H7 (cell line): ENCODE measurements at places on chromosomes 12 and 14. TPM values are rescaled to one million over a fixed set of nuclear protein-coding genes. Genes with fewer than 3 reads are reported as not detected.
A peak's percentile ranks its signal among the peaks of the same experiment; 100 is the strongest.

Gene VASH1
- total RNA-seq: 4.8 and 5.2 TPM in 2 replicates

Gene KERA
- total RNA-seq: not detected in 2 replicates

Gene CEP170B
- 20.8 and 21.4 TPM in 2 replicates for total RNA-seq

Gene INHBE
- total RNA-seq: 9.6 and 10.4 TPM in 2 replicates

Gene DAO
- not detected in 2 replicates for total RNA-seq

Gene FSCB
- not detected in 2 replicates for total RNA-seq

Gene RBP5
- 1.9 and 2.6 TPM in 2 replicates for total RNA-seq

- no peak for DNase-seq
Measured at GRCh38 chr14:89458713-89459420, 41.8 kb upstream of the FOXN3 start.

GRCh38 chr12:99916555-99916954 lies 68.2 kb downstream of the ANKS1B start:
- no peak for DNase-seq

DNA sequence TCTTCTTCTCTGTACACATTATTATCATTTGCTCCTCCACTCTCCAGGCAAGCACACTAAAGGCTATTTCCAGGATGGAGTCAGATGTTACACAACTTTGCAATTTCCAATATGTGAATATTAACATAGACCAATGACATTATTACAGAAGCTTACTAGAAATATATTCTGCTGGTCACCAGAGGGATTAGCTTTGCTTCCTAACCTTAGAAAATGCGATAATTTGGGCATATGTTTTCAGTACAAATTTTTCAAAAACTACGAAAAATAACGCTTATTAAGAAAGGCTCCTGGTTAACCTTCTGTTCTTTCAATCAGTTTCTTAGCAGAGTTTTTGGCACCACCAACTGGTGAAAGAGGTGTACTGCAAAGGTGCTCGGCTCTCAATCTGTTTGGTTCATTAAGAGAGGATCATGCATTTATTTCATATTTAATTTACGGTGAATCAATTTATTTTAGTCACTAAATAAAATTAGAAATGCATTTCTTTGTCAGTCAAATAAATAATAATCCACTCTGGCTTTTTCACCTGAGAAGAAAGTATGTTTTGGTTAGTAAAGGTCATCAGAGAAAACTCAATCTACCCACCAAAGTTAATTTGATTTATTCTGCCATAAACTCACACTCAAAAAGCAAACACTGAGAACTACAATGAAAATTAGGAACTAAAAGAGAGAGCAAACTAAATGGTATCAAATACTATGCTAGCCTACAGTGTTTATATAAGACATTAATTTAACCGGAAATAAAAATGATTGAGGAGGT lies 39.2 kb downstream of the EFCAB11 start:
- peak; percentile 18 for DNase-seq

DNA sequence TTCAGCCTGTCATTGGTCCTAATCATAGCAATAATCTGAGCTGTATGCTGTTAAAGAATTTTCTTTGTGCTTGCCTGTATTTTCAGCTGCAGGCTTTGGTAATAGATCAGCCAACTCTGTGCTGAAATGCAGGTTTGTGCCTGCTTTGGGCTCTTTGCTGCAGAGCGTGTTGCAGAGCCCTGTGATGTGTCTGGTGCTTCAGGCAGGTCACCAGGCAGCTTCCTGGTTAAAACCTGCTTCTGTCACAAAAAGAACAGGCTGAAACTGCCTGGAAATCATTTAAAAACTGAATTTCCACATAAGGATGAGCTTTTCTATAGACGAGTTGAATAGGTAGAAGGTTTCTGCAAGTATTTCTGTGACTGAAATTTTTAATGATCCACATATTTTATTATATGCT lies 3.1 kb downstream of the DIP2B start:
- no peak for DNase-seq

- no peak for DNase-seq
Measured at GRCh38 chr12:122346054-122346453, 76.4 kb downstream of the CLIP1 start.

- no peak for DNase-seq
Measured at GRCh38 chr14:95562892-95563685, 28.2 kb downstream of the GLRX5 start.

- DNase-seq: peak; percentile 20
Measured at GRCh38 chr12:130961921-130962451, 8.3 kb downstream of the ADGRD1 start.

GRCh38 chr12:45730348-45731189 lies 1.1 kb downstream of the ARID2 start:
- DNase-seq: peak; percentile 60

GRCh38 chr14:38500125-38500524 lies 244.2 kb upstream of the CLEC14A start:
- DNase-seq: no peak

GRCh38 chr12:49872381-49872780 lies 29.5 kb upstream of the BCDIN3D start:
- DNase-seq: no peak

DNA sequence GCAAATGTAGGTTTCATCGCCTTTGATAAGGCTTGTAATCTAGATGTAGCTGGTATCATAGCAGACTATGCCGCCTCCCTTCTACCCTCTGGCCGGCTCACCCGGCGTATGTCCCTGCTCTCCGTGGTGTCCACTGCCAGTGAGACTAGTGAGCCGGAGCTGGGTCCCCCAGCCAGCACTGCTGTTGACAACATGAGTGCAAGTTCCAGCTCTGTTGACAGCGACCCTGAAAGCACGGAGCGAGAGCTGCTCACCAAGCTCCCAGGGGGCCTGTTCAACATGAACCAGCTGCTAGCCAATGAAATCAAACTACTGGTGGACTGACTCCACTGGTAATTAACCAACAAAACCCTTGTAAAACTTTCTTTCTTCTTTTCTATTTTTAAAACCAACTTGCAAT lies 49.0 kb upstream of the A2ML1 start:
- no peak for DNase-seq

- no peak for DNase-seq
Measured at GRCh38 chr12:75631831-75632230, 120.4 kb upstream of the KRR1 start.
